ENCODE measurements at places on chromosomes 4 and X.
A peak's percentile ranks its signal among the peaks of the same experiment; 100 is the strongest.

- DNase-seq: no peak
Observed at GRCh38 chrX:115719171-115719570, 158.2 kb downstream of the PLS3 start.

DNA sequence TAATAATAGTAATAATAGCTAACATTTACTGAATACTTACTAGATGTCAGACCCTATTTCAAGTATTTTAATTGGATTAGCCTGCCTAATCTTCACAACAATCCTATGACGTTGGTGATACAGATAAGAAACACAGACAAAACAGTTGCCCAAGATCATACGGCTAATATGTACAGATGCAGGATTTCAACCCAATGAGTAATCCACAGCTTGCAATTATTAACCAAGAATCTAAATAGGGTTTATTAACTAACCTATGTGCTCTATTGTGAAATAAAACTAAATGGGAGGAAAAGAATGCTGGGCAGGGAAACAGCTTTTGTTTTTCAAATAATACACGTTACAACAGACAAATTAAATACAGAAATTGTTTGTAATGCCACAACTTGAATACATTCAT lies 23.4 kb downstream of the FBXO8 start:
- no peak for DNase-seq

DNA sequence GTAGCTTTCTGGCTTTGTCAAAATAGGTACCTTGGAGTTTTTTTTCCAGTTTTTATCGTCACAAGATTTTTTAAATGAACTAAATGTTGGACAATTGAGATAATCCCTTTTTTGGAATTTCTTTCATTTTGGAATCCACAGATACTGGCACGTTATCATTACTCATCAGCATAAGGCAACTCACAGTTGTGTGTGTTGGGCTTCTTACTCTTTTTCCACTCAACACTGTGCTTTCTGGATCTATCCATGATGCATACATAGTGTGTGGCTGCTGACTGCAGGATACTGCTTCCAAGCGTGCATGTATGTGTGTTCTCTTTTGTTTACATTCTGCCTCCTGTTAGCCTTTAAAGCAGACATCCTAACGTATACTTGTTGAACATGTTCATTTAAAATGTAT lies 113.5 kb upstream of the FAM9A start:
- DNase-seq: no peak

DNA sequence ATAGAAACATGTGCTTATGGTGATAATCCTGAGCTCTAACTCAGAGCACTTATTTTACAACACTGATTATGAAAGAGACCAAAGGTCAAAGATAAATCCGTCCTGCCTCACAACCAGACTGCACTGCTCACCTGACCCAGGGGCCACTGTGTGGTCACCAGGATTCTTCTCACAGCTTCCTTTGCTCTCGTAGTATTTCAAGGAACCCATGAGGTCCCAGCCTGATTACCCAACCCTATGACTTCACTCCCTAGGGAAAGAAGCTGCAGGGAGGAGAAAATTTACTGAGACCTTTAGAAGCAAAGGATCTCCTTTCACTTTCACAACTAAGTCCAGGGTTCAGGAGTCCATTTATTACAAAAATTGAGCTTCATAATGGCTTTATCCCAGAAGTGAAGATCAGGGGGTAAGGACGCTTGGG lies 9.6 kb downstream of the SLC25A5 start:
- no peak for DNase-seq

DNA sequence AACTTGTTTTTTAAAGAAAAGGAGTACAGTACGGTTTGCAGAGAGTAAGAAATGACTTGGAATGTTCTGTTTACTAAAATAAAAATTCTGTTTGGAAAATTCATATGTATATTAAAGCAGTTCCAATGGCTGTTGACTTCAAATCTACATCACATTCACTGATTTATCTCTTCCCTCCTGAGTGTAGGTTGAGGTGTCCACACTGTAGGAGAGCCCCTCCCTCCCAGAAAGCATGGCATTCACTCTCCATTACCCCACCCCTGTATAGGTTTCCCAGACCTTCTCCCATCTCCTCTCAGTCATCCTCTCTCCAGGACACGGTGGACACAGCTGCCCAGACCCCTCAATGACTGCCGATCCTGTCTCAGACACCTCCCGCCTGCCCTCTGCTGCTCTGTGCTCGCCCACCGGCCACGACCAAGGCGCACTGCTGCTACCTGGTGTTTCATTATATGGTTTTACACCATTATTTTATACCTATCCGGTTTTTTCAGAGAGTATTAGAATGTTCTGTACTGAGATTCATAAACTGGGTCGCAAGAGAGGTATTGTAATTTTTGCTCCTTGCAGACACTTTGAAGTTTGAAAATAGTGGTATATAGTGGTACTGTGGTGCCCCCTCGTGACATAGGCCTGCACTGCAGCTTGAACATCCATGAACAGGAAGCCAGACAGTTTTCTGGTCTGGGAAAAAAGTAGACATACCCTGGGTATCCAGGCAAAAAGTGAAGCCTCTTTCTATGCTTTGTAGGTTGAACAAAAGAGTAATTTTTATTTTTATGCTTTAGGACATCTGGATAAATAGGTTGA lies 38.8 kb upstream of the BEX4 start:
- DNase-seq: peak; percentile 3

DNA sequence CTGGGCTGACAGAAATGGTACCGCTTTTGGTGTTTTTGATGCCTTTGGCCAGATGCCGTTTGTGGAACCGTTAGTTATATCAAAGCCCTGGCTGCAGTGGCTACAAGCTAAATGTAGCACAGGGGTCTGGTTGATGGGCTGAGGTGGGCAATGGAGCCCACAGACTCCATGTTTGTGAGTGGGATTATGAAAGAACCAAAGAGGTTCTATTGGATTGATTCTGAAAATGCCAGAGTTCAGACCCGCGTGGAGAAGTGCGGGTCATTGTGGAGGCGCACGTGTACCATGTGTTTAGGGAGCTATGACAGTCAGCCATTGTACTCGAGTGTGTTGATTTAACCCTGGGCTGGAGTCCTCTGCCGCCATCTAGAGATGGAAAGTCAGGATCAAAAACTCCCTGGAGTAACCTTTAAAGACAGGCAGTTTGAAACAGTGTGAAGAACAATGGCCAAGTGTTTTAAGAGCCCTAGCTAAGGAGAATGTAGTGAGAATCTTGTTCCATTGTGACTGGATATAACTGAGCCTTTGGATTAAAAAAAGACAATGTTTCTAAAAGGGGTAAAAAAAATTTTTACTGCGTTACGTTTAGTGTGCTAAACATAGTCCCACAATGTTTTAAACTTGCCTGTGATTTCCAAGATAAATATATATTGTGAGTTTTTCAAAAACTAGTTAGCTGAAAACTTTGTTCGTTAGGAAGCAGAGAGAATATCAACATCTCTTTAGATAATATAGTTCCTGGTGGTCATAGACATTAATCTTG lies 12.7 kb downstream of the ART3 start:
- DNase-seq: peak; percentile 23

GRCh38 chrX:71017396-71017939 lies 50.7 kb downstream of the SNX12 start:
- DNase-seq: no peak

GRCh38 chr4:109432696-109433095 lies 919 bp upstream of the SEC24B start:
- peak; percentile 40 for DNase-seq

- no peak for DNase-seq
Observed at GRCh38 chr4:155944516-155944915, 9.2 kb downstream of the CTSO start.

- no peak for DNase-seq
Observed at GRCh38 chr4:47690611-47691010, 147.3 kb downstream of the CORIN start.

DNA sequence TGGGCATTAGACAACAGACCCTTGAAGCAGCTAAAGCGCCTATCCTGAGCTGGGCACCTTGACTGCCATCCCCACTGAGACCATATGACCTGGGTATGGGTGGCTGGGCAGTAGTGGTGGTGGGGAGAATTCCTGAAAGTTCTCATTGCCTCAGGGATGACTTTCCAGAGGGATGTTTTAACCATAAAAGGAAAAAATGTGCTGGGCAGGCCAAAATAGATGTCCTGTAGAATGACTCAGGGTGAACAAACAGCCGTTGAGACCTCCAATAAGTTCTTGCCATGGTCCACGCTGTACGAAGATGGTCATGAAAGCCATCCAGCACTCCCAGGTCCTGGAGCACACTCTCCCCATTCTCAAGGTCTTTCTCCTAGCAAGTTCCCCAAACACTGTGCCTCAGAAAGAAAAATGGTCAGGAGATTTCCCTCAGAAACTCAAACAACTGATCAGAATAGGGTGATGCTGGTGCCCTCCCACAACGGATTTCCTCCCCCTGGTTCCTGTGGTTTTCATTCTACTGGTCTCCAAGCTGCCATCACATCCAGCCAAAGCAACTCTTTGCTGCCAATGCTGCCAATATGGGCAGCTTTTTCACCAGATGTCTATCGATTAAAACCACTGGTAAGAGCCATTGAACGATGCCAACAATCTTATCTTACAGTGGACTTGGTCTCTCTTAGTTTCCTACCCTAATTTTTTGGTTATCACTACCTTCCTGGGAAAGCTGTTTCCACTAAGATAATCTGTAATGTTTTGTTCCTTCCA lies 11.2 kb downstream of the CDKN2AIP start:
- DNase-seq: no peak

DNA sequence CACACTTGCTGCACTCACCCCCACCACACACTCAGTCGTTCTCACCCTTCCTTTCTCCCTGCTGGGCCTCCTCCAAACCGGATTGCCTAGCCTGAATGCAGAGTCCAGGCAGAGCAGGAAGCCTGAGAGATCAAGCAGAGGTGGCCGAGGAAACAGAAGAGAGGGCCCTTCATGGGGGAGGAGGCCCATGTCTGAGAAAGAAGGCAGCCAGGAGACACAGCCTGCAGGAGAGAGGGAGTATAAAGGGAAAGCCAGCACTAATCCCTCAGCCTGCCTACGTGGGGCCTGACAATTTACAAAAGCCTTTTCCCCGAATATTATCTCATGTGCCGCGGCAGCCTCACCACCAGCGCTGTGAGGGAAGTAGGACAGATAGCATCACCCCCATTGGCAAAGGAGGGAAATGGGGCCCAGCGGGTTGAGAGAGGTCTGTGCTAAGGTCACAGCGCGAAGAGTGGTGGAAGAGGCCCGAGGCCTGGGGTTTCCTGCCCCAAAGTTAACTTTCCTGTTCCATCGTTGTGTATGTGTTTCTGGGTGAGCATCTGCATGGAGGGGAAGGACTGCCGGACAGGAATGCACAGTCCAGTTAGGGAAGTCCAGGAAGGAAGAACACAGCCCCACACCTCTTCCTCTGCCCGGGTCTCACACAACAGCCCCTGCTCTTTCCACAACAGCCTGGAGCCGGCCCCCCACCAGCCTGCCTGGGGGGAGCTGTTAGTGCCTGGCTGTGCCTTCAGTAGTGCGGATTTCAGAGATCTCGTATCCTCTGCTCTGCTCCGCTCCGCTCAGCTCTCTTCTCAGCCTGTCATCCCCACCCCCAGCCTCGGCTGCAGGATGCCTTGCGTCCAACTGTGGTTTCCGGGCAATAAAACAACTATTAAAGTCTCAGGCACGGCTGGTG lies 50.9 kb upstream of the BCOR start:
- DNase-seq: peak; percentile 53

GRCh38 chr4:76969495-76969894 lies 19.9 kb downstream of the SEPTIN11 start:
- DNase-seq: no peak

DNA sequence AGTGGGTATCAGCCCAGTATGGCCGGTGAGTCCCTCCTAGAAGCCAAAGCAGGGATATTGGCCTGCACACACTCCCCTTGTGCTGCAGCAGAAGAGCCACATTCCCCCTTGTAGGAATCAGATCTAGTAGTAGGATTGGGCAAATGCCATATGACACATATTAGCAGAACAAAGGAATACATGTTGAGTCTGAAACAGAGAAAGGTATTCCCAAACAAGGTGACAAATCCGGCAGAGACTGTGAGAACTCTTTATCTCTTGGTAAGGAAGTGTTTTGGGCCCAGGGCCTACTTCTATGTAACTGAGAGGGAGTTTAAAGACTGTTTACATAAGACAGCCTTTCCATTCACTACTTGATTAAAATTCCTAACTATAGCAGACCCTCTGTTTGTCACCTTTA lies 1382.0 kb downstream of the FAM133A start:
- no peak for DNase-seq

- no peak for DNase-seq
Observed at GRCh38 chr4:1658581-1658980, 25.5 kb downstream of the FAM53A start.

DNA sequence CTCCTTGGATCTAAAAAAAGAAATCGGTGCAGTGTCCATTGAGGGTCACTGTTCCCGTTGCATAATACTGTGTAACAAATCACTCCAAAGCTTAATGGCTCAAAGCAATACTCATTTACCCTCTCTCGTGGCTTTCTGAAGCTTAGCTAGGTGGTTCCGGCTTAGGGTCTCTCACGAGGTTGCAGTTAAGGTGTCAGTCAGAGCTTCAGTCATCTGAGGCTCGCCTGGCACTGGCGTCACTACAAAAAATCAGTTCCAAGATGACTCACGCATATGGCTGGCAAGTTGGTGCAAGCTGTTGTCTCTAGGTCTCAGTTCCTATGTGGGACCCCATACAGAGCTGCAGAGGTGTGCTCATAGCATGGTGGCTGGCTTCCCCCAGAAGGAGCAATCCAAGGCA lies 91.0 kb downstream of the BEND2 start:
- DNase-seq: no peak

- no peak for DNase-seq
Observed at GRCh38 chr4:33187035-33187434, 2466.9 kb downstream of the PCDH7 start.

GRCh38 chrX:137031039-137031438 lies 2.8 kb downstream of the GPR101 start:
- no peak for DNase-seq

GRCh38 chr4:55075376-55075775 lies 50.0 kb downstream of the KDR start:
- DNase-seq: no peak

DNA sequence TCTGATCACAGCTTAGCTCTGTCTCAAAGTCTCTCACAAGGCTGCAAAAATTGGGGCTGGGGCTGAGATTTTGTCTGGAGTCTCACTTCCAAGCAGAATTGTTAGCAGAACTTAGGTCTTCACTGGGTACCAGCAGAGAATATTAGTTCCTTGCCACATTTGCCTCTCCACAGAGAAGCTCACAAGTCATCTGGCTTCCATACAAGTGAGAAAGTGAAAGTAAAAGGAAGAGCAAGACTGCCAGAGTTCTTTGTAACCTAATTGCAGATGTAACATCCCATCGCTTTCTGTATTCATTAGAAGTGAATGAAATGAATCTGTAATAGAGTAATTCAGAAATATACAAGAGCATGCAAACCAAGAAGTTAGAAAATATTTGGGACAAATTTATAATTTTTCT lies 624.1 kb upstream of the GNPDA2 start:
- DNase-seq: no peak

- no peak for DNase-seq
Observed at GRCh38 chrX:30228526-30228925, 1.9 kb upstream of the MAGEB3 start.

- no peak for DNase-seq
Observed at GRCh38 chrX:29851857-29852605, 363.3 kb upstream of the MAGEB2 start.

- DNase-seq: no peak
Observed at GRCh38 chr4:658681-659667, 15.1 kb downstream of the ATP5ME start.

Measured in dermis microvascular lymphatic vessel endothelial cell (primary cell).